ENCODE measurements at places on chromosomes 6 and 20. TPM values are rescaled to one million over a fixed set of nuclear protein-coding genes. Genes with fewer than 3 reads are reported as not detected.

The SLC13A3 gene
- polyA plus RNA-seq = 17.6 TPM

GRCh38 chr6:2714111-2714895 lies 36.4 kb downstream of the MYLK4 start:
- DNase-seq = no peak

DNA sequence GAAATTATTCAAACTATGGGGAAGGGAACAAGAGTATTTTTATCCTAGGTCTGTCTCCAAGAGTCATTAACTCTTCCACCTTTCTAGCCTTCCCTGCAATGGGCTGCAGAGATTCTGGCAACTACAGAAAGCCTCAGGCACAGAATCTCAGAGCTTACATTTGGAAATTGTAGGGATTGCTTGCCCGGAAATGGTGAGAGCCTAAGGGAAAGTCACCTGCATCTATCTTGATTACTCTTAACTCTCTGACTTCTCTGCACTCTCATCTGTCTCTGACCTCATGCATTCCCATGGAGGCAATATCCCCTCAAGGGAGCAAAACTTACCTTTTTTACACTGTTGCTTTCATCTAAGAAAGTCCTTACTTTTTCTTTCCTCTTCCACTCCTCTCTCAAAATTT lies 513.2 kb upstream of the MARCKS start:
- no peak for DNase-seq

The SLC32A1 gene
- 1.4 TPM for polyA plus RNA-seq

The KCNS1 gene
- 0.64 TPM for polyA plus RNA-seq
